ENCODE measurements at places on chromosomes 7 and 10.
A peak's percentile ranks its signal among the peaks of the same experiment; 100 is the strongest.

DNA sequence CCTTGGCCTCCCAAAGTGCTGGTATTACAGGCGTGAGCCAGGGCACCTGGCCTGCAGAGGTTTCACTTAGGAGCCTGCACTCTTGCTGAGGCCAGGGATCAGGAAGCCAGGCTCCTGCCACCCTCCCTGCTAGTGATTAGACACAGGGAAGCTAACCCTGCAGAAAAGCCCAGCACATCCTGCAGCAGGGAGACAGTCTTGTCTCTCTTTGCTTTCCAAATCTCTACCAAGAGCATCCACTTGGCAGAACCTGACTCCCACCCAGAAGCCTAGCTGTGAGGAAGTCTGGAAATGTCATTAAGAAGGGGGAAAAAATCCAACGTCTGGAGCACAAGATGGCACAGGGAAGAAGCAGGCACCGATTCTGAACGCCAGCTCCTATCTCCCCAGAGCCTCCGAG lies 8.0 kb upstream of the FAM171A1 start:
- DNase-seq, result no peak

GRCh38 chr7:48091506-48092433 lies 2.7 kb downstream of the UPP1 start:
- DNase-seq, result no peak

GRCh38 chr10:75043256-75044131 lies 68.0 kb upstream of the SAMD8 start:
- no peak for DNase-seq

GRCh38 chr10:89206402-89207180 lies 526 bp downstream of the CH25H start:
- peak; percentile 22 for DNase-seq

DNA sequence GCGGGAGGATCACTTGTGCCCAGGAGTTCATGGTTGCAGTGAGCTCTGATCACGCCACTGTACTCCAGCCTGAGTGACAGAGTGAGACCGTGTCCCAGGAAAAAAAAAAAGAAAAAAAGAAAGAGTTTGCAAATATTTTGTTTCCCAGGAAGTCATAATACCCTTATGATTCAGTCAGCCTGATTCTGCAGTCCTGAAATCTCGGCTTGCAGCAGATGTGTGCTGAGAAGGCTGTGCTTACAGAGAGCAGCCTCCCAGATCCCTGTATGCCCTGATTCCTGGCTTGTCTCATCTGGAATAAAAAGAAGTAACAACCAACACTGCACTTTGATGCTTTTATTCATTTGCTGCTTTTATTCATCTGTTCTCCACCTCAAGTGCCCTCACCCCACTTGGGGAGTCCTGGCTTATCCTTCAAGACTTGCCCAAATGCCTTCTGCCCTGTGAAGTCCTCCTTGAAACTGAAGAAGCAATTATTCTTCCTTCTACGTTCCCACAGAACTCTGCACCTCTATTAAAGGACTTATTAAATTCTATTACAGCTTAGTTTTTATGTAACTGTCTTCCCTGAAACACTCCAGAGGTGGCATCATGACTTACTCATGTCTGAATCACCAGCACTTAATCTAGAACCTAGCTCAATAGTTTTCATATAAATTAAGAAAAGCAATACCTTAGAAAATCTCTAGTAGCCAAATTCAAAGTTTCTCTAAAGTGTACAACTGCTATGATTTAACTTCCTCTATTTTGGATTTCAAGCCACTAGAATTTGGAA lies 27.7 kb upstream of the BPGM start:
- DNase-seq, result no peak

DNA sequence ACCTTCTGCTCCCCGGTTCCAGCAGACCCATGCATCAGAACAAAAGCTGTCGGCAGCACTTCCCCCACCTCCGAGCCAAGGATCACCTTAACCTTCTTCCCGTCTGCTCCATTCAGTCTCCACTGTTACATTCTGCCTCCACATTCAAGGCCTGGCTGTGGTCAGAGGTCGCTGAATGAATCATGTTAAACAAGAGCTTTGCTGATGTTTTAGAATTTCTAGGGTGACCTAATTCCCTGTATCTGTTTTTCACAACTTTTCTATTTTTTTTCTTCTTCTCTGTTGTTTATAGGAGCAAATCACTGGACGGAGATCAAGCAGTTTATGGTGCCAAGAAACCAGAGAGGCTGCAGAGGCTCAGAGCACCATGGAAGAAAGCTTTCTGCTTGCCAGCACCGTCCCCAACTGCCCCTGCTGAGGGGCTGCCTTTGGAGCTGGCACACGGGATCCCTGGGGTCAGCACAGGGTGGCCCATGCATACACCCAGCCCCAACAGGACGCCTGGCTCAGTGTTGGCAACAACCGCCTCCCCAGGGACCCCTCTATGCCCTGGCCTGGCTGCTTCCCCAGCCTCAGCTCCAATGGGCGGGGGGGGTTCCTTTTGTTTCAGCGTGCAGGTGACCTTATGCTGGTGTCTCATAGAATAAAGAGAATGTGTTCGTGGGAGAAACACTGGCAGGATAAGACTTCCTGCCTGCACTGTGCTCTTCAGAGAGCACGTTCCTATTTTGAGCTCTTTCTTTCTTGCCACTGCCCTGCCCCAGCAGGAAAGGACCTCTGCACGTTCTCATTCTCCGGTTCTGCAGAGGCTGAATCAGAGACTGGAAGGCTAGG lies 182.7 kb upstream of the LYZL2 start:
- no peak for DNase-seq

- DNase-seq, result no peak
Observed at GRCh38 chr7:127378537-127378936, 14.0 kb downstream of the ZNF800 start.

DNA sequence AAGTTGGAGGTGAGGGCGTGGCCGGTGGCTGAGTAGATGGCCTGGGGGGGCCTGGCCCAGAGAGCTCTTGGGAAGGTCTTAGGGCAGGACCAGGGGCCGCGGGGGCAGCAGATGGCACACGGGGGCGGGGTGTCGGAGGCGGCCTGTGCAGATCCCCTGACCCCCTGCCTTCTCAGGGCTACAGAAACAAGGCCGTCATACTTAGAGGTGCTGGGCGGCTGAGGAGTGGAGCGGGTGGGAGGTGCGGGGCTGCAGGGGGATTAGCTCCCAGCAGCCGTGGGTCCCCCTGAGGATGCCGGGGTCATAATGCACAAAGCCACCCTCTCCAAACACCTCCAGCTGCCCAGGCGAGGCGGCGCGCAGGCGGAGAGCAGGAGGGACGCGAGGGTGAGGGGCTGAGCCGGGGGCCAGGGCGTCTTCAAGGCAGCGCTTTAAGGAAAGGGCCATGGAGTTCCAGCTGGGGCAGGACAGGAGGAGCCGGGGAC lies 40.4 kb upstream of the ZNF32 start:
- no peak for DNase-seq

- no peak for DNase-seq
Observed at GRCh38 chr10:28240400-28240799, 62.5 kb downstream of the MPP7 start.

- no peak for DNase-seq
Observed at GRCh38 chr7:7556852-7557251, 9.8 kb upstream of the MIOS start.

DNA sequence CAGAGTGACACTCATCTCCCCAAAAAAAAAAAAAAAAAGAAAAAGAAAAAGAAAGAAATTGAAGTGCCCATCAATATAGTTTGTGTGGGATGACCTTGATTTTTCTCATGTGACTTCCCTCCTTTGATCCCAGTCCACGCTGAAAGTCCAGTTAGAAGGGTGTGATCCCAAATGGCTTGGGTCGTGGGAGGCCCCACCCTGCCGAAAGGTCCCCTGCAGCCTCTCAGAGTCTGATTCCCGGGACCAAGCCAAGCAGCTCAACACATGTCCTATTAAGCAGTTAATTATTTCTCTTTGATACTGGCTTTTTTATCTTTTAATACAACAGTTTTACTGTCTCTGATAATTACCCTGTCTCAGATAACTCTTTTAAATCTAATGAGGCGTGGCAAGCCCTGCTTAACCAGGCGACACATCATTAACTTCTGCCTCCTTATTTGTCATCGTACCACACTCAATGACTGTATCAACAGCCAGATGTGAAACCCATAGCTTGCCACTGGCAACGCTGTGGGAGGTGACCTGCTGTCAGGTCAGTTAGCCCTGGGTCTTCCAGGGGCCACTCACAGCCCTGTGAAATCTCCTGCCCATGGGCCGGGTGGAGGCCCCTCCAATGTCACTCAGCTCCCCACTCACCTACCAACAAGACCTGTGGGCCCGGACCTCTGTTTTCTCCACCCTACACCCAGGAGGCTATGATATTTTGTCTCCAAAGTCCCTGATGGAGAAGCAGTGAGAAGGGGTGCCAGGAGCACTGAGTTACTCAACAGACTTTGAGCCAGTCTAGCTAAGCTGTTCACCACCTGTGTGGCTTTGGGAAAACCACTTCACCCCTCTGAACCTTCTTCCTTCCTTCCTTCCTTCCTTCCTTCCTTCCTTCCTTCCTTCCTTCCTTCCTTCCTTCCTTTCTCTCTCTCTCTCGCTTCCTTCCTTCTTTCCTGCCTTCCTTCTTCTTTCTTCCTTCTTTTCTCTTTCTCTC lies 110.0 kb upstream of the SFMBT2 start:
- no peak for DNase-seq

- no peak for DNase-seq
Observed at GRCh38 chr7:92714767-92715166, 121.6 kb downstream of the CDK6 start.

DNA sequence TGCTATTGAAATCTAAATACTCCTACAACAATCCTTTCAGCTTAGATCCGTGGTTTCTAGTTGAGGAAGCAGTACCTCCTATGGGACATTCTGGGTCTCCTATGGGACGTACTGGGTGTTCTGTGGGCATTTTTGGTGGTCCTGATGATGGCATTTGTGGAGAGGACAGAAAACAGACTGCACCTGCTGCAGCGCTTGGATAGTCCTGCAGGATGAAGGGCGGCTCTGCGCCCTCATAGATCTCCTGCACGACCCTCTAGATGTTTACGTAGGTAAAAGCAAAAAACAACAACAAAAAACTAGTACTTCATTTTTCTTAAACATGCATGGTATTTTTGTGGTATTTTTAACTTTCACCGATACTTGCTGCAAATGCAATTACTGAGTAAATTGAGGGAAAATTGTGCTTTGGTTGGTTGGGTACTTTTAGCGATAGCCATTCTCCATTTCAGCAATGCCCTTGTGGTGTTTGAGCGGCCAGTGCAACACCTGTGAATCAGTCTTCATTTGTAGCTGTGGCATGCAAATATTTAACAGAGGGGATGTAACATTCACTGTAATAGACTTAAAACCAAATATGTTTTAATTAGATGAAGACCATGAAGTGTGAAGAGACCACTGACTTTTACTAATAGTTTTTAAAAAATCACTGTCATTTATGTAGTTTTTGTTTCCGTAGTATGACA lies 461.2 kb downstream of the SDK1 start:
- no peak for DNase-seq

DNA sequence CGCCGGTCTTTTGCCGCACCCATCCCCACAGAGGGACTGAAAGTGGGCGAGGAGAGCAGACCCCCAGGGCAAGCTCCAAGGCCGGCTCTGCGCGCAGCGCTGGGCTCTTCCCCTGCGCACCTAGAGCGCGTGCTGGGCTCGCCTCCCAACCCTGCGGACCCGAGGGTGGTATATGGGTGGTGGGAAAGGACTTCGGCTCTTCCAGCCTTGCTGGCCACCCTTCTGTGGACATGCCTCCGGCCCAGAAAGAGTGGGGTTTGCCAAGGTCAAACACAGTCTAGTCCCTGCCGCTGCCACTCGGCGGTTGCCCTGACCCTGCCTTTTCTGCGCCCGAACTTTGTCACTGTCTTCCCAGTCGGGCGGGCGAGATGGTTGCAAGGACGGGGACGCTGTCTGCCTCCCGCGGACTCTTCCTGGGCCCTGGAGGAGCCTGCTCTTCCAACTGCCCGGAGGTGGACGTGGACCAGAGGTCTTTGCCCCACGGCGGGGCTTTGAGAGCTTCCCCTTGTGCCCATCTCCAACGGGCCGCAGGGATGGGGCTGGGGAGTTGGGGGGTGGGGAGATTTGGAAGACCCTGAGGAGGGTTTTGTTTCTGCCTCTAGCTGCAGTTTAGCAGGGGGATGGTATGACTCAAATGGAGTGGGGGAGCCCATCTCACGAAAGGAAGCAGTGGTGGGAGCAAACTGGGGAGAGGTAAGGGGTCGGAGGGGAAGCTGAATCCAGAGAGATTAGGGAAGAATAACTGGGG lies 1.5 kb downstream of the ADCY1 start:
- DNase-seq, result no peak

- DNase-seq, result no peak
Observed at GRCh38 chr10:44004913-44005787, 356.5 kb upstream of the ZNF32 start.

DNA sequence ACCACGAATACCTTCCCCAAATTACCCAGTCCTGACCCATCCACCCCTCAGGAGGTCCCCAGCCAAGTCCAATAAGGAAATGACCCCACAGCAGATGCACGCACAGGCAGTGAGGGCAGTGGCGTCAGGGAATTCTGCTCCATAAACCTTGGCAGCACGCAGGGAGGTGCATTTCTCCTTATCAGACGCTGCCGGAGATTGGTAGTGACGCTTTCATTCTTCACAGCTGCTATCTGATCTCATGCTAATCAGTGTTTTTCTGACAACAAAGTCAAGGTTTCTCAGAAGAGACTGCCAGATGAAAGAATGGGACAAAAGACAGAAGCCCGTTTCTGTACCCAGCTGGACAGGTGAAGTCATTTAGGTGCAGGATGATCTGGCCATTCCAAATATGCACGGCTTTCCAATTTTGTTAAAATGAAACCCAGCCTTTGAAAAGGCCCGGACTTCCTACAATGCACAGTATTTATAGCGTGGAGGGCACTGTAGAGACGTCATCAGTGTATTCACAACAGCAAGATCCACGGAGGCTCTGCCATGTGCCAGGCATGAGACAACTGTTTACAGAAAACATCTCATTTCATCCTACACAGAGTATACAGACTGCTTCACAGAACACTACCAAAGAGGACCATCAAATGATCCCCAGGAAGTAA lies 35.3 kb downstream of the DIP2C start:
- no peak for DNase-seq

DNA sequence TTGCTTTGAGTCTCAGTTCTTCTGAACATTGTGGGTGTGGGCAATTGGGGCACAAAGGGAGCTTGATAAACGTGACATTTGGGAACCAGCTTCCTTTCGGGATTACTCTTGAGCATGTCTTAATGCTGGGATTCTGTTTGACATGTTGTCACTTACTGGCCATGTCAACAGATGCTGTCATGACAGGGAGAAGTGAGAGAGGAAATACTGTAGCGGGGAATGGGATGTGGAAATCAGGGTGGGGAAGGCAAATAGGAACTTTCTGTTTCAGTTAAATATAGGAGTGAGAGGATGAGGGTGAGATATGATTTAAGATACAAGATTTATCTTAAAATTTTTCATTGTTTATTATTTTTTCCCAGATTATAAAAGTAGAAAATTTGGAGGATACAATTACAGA lies 83.9 kb downstream of the SEC23IP start:
- DNase-seq, result no peak
